ENCODE measurements at places on chromosomes 1 and 21.

DNA sequence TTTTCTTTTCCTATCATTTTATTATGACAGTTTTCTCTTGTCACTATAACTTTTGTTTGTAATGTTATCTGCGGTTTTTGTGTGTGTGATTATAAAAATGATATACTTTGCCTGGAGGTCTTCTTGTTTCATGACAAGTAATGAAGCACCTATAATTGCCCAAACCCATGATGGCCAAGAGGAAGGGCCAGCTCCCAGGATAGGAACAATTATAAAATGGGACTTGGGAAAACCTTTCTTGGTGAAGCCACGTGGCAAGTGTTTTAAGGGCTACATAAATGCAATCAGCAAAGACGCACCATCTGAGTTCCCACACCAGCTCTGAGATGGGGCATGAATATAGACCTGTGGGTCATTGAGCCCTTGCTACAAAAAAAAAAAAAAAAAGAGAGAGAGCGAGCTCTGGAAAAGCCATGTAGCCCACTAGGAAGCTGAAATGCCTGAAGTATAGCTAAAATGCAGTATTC is 462.6 kb upstream of the RUNX1 start:
- DNase-seq: no peak

GRCh38 chr1:89023026-89023425 is 360 bp upstream of the GBP3 start:
- DNase-seq: no peak

- DNase-seq: peak; percentile 70
These were observed at the start of gene CNN3 for GRCh38 chr1:94926915-94927404. CNN3 (minus strand) TSS chr1:94927110; CDS start chr1:94926894, 216 bp downstream.

DNA sequence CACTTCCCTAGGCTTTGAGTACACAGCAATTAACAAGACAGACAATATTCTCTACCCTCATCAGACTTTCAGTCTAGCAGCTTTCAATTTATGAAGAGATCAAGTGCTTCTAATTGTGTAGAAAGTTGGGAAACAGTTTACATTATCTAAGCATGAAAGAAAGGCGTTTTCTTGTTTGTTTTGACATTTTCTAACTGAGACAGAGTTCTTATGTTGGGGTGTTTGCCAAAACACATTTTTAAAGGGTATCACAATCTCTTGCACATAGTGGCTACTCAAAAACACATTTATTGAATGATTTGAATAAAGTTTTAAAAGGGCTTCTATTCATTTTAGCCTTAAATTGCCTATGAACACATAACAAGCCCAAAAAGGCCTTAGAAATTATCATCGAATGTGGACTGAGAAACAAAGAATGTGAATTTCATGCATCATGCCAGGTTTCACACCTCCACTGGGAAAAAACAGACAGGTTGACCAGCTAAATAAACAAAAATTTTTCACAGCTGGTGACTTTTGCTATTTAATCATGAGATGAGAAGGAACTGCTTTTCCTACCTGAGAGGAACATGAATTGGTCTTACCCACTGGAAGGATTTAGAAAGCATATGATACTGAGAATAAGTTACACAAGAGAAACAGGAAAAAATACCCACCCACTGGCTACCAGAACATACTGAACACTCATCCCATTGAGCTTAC is 394.5 kb upstream of the PKN2 start:
- no peak for DNase-seq

DNA sequence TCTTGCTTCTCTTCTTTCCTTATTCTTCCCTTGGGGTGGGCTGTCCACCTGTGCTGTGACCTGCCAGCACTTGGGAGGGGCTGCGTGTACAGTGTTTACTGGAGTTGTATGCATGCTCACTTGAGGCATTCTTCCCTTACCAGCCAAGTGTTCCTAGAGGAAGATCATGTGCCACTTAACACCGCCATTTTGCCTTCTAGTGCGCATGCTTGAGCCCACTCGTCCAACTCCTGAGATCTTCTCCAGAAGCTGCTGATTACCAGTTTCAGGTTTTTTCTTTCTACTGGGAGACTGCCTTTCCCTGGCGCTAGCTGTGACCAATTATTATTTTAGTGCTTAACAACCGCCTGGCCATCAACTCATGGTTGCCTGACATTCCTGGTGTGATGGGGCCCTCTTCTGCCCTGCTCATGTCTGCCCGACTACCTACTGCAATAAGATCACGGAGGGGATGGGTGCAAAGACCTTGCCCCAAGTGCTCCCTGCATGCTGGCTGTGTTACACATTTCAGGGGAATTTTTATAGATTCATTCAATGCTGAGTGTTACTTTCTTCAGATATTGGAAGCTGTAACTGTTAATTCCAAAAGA is 74.2 kb upstream of the B3GALT5 start:
- DNase-seq: no peak

GRCh38 chr1:163834778-163835177 is 513.0 kb downstream of the NUF2 start:
- no peak for DNase-seq

DNA sequence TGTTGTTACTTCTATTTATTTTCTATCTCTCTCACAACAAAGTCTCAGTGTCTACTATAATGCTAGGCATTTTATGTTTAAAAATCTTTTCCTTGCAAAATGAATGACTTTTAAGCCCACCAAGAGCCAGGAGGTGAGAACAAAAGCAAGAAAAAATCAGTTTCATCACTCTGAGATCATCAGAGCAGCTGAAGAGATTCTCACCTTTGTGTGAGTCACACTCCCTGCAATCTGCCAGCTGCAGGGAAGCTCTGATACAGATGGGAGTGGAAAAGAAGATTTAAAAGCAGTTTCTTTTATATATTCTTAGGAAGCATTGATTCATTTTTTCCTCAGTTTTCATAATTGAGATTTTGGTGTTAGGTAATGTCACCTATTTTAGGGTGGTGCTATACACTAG is 107.6 kb downstream of the LHX9 start:
- no peak for DNase-seq

GRCh38 chr1:243729956-243730355 is 120.1 kb downstream of the AKT3 start:
- no peak for DNase-seq

GRCh38 chr21:46527801-46528200 is 69.1 kb downstream of the DIP2A start:
- no peak for DNase-seq

GRCh38 chr1:82321794-82322193 is 521.1 kb downstream of the ADGRL2 start:
- no peak for DNase-seq

DNA sequence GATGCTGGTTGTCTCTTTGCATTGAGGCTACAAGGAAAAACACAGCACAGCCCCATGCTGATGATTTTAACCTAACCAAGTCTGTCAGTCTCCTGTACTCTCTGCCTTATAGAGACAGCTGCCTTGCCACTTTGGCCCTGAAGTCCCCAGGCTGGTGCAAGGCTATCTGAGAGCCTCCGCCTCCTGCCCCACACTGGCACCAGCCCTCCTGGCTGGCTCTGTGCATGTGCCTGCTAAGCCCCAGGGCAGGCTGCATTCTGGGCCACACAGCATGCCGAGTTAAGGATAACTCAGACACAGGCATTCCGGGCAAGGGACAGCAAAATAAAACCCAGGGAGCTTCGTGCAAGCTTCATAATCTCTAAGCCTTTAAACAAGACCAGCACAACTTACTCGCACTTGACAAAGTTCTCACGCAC is 910 bp downstream of the RUNX1 start:
- no peak for DNase-seq

GRCh38 chr1:226121587-226122400 is 59.3 kb downstream of the H3-3A start:
- peak; percentile 74 for DNase-seq

DNA sequence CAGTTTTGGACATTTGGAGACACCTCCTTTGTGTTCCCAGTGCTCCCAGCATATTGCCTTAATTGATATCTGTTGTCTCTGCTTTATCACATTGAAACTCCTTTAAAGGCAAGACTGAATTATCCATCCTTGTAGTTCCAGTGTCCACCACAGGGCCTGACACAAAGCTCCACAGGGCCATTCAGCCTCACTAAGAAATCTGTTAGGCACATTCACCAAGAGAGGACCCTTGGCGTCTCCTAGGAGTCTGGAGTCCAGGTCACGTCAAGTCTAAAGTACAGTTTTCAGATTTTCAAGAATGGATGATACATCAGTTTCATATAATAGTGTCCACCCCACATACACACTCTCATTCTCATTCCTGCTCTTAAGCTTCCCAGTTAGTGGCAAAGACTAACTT is 4.8 kb downstream of the ACP6 start:
- DNase-seq: no peak

GRCh38 chr1:234396092-234396491 is 22.8 kb downstream of the COA6 start:
- DNase-seq: no peak

GRCh38 chr1:7856345-7856744 is 3.5 kb upstream of the UTS2 start:
- DNase-seq: no peak

GRCh38 chr1:198932351-198932991 is 293.6 kb downstream of the PTPRC start:
- DNase-seq: no peak

DNA sequence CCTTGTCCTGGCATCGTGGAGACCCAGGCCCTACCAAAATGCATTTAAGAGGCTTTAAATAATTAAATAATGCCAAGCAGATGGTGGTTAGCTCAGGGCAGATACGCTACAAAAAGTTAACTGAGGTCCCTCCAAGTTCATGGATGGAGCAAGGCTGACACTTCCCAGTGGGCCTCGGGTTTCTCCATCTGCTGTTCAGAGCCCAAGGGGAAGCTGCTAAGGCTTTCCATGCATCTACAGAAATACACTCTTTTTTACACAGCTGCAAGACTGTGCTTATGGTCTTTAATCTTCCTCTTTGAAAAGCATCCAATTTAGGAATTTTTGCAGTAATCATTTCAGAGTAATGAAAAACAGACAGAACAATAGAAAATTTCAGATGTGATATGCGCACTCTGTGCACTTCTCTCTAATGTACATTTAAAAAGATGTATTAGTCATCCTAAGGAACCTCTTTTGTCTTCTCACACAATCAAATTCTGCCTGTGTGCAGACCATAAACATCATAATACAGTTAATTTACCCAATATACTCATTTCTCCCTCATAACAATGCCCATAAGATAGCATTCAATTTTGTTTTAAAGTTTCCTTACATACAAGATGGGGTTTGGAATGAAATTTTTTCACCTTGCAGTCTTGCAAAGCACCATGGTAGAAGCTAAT is 173.2 kb upstream of the ATP1B1 start:
- DNase-seq: no peak

DNA sequence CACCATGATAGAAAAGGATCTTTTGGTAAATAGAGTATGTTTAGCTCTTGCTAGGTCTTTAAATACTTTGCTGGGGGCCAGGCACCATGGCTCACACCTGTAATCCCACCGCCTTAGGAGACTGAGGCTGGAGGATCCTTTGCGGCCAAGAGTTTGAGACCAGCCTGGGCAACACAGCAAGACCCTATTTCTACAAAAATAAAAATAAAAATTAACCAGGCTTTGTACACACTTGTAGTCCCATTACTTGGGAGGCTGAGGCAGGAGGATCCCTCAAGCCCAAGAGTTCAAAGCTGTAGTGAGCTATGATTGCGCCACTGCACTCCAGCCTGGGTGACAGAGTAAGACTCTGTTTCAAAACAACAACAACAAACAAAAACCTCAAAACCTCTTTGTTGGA is 1.1 kb upstream of the KCNE2 start:
- no peak for DNase-seq

DNA sequence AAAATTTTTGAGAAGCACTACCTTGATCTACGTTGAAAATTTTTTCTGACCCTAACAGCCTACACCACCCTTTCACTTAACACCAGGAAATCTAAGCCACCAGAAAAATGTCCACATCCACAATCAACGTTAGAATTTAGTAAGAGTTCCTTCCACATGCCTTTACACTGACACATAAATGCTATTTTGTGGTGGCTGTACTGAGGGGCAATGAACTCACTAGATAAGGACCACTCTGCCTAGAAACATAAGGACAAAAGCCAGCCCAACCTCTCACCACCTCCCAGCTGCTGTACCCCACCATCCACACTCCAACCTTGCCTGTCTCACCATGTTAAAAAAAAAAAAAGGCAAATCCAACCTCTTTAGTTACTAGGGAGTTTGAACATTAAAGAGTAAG is 29.8 kb downstream of the PARP1 start:
- DNase-seq: no peak

DNA sequence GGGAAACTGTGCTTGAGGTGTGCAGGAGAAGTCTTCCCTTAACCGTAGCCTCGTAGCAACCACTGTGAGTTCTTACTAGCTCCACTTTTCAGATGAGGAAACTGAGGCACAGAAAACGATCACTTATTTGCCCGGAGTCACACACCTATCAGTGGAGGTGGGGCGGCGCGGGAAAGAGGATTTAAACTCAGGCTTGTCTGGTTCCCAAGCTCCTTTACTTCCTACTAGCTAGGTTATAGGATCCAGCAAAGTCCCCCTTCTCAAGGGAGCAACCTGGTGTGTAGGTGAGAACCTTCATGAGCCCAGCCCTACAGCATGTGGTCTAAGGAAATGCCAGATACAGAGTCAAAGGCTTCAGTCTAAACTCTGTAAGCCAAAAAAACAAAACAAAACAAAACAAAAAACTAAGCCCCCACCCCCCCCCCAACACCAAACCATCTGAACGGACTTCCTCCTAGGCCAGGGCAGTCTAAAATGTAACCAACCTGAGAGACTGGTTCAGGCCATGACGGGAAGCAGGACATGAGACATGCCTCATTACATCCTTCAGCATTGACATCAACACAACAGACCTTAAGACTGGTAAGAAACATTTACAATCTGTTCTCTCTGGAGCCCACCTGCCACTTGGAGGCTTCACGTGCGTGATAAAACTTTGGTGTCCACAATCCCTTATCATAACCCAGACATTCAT is 709 bp upstream of the FBXO42 start:
- no peak for DNase-seq

DNA sequence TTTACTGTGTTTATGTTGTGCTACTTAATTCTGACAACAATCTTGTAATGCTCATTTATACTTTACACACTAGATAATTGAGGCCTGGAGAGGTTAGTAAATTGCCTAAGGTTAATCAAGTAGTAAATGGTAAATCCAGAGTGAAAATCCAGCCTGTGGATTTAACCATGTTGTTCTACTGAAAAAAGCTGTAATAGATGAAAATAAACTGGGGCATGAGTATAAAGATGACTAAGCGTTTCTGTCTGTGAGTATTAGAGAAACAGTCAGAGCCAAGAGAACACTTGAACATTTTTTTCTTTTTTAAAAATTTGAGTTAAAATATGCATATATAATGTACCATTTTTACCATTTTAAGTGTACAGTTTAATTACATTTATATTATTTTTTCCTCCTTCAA is 47.9 kb upstream of the LEPR start:
- DNase-seq: no peak

- no peak for DNase-seq
These were observed 107.5 kb upstream of the CLDN14 start for GRCh38 chr21:36587388-36587787.

DNA sequence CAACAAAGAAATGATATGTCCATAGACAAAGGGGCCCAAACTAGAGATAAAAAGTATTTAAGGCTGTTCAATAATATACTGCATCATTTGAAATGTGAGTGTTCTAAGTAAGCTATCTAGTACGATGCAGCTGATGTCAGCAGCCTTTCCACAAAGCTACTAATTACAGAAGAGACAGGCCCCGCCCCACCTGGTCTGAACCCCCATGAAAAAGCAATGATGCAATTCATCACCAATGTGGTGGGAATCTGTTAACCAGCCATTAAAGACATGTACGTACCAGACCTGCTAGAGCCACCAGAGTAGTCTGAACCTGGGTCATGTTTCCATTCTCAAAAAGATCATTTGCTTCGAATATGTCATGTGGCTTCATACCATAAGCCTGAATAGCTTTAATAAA is 25.1 kb downstream of the CNN3 start:
- no peak for DNase-seq

GRCh38 chr1:221994274-221994698 is 252.4 kb upstream of the DUSP10 start:
- peak; percentile 9 for DNase-seq
